ENCODE measurements at places on chromosomes 2 and 18.

GRCh38 chr2:184047536-184047935 lies 550.8 kb upstream of the ZNF804A start:
- no peak for DNase-seq

DNA sequence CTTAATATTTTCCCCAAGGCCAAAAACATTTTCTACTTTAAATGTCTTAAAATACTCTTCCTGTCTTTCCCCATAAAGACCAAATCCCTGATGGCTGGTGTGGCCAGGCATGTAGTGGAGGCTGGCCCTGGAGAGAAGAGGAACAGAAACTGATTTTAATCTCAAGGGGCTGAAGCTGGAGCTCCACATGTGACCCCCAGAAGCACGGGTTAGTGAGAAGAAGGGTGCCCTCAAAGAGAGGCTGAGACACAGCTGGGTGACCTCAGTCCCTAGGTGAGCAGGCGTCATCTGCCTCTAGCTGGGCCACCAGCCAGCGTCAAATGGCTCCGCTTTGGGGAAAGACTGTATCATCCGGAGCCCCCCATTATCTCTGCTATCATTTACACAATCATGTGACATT lies 19.3 kb upstream of the TMEM18 start:
- DNase-seq: no peak

GRCh38 chr2:223383315-223383714 lies 218.8 kb downstream of the SCG2 start:
- no peak for DNase-seq

- no peak for DNase-seq
These were observed 117.4 kb upstream of the NOSTRIN start for GRCh38 chr2:168684921-168685599.

DNA sequence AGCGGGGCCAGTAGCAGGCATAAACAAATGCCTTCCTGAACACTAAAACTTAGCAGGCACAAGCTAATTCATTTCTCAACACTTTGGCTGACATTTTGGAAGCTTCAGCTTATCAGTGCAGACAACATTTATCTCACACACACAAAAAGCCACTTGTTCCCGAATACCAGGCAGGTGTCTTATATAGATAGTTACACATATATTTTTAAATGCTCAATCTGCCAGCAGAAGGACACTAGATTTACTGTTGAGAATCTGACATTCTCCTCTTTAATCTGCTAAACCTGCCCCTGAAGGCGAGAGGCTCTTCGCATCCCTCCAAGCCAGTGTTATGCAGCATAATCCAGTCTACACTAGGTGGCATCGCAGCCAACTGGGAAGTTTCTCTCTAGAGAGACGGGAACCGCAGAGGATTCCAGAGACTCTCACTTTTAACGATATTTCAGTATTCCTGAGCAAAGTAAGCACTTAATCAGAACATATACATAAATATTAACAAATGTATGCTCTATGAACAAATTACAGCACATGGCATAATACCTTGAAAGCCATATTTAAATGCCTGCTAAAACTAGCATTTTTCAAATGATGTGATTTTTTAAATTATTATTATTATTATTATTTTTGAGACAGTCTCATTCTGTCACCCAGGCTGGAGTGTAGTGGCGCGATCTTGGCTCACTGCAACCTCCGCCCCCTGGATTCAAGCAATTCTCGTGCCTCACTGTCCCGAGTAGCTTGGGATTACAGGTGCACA lies 90.2 kb upstream of the SCG2 start:
- no peak for DNase-seq

DNA sequence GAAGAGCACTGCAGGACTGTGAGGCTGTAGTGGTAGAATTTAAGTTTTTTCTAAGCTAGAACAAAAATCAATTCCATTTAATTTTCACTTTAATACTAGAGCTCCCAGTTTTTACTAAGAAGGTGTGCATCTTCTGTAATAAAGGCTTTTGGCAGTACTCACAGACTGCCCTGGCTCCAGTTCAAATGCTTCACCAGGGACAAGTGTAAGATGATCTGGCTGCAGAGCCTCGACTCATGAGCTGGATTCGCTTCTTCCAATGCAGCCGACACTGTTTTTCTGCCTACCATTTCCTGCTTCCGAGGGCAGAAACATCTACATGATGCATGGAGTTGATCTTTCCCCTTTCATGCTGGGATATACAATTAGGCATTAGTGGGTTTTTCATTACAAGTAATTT lies 87.0 kb downstream of the FARSB start:
- no peak for DNase-seq

DNA sequence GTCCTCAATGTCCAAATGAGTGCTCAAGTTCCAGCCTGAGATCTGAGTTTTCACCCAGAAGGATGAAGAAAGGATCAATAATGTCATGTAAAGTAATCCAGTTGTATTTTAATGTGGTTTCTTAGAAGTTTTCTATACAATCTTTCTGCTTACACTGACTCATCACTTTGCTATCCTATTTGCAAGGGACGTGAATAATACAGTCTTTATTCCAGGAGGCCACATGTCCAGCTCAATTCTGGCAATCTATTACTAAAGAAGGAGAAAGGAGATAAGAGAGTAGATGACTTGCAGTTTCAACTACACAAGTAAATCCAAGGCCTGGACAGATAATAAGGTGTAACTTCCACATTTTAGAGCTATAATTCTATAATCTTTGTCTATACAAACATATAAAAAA lies 601.1 kb upstream of the SETBP1 start:
- no peak for DNase-seq

GRCh38 chr18:61832858-61833257 lies 59.9 kb downstream of the RNF152 start:
- no peak for DNase-seq

- no peak for DNase-seq
These were observed 203.2 kb upstream of the CYP26B1 start for GRCh38 chr2:72350852-72351251.

DNA sequence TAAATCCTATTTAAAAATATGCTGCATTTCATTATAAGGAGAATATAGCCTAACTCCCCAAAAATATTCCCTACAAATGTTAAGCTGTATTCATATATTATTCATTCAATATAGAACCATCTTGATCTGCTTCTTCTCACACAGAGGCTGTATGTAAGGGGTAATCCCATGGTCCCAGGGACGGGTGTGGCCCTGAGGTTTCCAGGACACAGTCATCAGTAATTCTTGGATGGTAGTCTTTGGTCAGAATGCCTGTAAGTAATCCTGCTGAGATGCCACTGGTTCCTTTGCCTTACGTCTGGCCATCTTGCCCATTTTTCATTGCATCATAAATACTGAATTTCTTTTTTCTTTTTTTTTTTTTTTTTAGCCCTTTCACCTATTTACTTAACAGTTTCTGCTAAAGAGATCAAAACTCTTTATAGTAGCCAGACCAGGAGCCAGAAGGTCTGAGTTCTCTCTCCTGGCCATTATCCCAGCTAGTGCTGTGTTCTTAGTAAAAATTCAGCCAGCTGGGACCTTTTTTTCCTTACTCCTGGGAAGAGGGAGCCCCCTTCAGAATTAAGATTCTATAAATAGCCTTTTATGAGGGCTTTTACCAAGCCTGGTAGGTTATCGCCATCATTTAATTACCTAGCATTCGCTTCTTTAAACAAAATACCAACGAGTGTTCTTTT lies 134.9 kb downstream of the SOX11 start:
- no peak for DNase-seq

DNA sequence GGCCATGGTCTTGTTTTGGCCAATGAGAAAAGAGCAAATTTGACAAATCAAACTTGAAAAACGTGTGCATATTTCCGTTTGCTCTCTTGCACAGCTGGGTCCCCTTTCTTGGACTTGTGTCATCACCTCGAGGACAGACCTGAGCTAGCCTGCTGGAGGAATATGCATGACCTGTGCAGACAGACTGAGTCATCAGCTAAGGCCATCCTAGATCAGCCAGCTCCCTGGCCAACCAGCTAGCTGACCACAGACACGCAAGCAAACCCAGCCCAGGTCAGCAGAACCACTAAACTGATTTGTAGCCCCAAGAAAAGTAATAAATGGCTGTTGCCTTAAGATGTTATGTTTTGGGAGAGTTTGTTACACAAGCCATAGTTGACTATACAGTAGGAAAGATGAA lies 61.3 kb upstream of the PAX3 start:
- DNase-seq: no peak

- DNase-seq: no peak
These were observed 575 bp downstream of the CCDC150 start for GRCh38 chr2:196640031-196640548.

DNA sequence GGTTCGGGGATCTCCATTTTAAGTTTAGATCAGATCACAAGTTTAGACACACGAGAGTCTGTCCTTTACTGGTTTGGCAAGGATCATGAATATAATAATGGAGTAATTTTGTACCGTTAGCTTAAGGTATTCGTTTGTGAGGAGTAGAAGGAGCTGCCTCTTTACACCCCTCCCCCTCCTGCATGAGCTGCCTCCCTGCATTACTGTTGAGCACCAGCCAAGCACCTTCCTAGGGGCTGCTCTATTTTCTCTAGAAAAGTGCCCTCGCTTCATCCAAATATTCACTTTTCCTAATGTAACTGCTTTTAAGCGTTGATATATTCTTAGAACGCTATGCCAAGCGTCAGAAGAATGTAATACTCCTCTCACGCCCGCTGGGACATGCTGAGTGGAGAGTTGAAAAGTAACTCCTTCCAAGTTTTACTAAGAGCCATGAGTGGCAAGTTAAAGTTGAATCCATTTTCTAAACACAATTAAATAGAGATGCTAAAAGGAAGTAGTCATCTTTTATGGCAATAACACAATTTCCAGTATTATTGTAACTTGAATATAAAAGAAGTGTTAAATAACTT lies 25.4 kb upstream of the SCN7A start:
- DNase-seq: no peak

GRCh38 chr18:38539856-38540255 lies 974.3 kb upstream of the CELF4 start:
- no peak for DNase-seq

DNA sequence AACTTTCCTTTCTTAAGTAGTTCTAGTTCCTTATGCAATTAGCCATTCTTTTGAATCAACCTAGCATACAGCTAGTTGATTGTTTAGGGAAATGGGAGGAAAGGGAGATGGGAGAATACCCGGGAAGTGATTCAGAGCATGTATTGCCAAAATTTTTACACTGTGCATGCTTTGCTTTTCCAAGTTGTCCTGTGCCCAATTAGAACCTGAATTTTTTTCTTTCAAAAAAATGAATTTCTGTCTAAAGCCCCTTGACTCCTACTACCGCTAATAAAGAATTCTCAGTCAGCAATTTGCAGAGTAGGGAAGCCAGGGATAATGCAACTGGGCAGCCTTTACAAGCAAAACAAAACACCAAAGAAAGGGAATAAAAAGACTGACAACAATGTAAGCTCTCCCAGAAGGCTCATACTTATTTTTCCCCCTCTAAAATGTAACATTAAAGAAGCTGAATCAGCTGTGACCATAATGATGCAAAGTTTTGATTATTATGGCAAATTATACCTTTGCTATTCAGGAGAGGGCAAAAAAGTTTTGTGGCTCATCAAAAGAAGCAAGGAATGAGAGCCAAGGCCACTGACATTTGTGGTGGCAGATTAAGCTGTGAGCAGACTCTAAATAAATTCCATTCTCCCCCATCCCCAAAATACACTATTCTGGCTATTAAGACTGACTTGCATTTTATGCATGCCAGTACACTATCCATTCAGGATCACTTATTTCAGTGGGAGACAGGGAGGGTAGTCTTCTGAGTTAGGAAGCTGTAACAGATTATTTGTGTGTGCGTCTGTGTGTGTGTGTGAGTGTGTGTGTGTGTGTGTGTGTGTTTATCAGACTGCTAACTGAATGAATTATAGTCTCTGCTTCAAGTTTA lies 174.3 kb downstream of the ERBB4 start:
- no peak for DNase-seq

- DNase-seq: no peak
These were observed 977.6 kb downstream of the SUCLG1 start for GRCh38 chr2:83481436-83481835.

- no peak for DNase-seq
These were observed 140.0 kb downstream of the MC4R start for GRCh38 chr18:60232541-60232940.

- DNase-seq: no peak
These were observed 28.6 kb downstream of the MDH1 start for GRCh38 chr2:63617366-63617765.

- DNase-seq: no peak
These were observed 80.0 kb upstream of the CPO start for GRCh38 chr2:206859330-206859739.

- no peak for DNase-seq
These were observed 519.4 kb downstream of the TDRD15 start for GRCh38 chr2:21643180-21643579.

DNA sequence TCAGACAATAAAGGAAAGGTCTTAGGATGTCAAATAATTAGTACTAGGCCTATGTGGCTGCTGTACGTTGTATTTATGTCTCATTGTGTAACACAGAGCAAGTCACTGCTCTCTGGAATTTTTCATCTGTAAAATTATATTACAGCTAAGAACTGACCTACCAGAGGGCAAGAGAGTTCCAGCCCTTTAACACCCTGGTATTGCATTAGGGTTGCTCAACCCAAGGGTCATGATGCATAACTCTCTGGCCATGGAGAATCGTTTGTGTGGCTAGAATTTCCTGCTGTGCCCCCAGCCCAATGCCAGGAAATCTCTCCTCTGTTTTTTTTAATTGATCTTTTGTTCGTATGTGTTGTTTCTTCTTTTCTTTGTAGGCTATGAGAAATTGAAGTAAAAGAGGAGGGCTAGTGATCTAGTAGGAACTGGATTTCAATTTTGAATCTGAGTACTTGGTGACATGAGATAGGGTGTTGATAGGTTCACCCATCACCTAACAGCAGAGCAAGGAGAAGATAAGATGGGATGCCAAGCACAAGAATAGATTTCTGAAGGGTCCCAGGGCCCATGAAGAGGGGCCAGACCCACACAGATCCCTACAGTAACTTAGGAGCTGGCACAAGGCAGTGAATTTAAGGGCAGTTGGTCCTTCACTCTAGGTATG lies 571.2 kb upstream of the TNP1 start:
- DNase-seq: no peak

GRCh38 chr2:48527226-48527885 lies 2.6 kb upstream of the STON1 start:
- no peak for DNase-seq

DNA sequence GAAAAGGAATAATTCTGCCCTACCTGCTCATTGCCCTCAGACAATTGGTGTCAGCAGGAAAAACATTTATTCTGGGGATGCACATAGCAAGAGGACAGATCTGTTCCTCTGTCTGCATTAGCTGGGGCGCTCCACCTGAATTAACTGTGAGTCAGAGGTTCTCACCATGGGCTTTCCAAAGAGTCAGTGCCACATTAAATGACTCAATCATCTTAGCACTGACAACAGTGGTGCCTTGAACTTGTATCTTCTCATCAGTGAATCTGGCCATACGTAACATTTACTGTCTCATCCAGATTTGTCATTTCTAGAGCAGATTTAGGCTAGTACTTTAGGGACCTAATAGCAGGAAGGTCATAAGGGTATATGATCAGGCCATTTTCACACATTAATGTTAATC lies 358.1 kb upstream of the CRIM1 start:
- no peak for DNase-seq

GRCh38 chr18:29596959-29597358 lies 1420.0 kb upstream of the CDH2 start:
- no peak for DNase-seq

- no peak for DNase-seq
These were observed 147.9 kb downstream of the LNPK start for GRCh38 chr2:175854129-175854528.

- no peak for DNase-seq
These were observed 109.0 kb downstream of the COL6A3 start for GRCh38 chr2:237304763-237305514.

- no peak for DNase-seq
These were observed 65.9 kb upstream of the NFATC1 start for GRCh38 chr18:79329786-79330185.

Data from stimulated activated CD8-positive, alpha-beta memory T cell treated with anti-CD3 and anti-CD28 coated beads, Interleukin-12 subunit alpha, Interleukin-12 subunit beta, amount 100 ng/mL, for 1 hour (primary cell).